Hepatic stellate cell (primary cell): ENCODE measurements at places on chromosomes 11 and 22.

DNA sequence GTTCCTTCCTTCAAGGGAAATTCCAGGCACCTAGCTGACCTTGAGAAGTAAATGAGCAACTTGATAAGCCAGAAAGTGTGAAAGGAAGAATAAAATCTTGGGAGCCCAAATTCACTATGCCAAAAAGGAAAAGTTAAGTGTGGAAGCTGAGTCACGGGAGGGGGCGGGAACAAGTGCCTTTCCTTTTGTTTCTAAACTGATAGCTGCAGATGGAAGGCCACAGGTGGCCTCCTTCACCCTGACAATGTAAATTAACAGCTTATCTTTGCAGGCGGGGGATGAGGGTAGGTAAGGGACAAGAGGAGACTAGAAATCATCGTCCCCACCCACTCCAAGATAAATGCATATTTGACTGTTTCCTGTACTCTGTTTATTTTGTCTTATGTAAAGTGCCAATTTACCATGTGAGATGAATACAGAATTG is 36.4 kb upstream of the TREH start:
- DNase-seq, result no peak

DNA sequence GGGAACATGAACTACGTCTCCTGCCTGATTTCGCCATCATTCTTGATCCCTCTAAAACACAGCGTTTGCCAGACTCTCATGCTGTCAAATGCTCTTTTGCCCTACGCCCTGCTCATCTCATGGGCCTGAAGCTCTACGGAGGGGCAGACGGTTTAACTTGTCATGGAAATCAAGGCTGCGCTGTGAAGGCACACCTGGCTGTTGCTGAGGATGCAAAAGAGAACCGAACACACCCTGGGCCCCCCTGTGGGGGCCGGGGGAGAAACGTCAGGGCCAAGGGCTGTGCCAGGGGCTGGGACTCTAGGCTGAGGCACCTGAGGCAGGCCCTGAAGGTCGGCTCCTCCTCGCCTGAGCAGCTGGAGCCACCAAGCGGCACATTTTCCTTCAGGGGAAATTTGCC is 957.2 kb downstream of the BRD1 start:
- DNase-seq, result no peak

DNA sequence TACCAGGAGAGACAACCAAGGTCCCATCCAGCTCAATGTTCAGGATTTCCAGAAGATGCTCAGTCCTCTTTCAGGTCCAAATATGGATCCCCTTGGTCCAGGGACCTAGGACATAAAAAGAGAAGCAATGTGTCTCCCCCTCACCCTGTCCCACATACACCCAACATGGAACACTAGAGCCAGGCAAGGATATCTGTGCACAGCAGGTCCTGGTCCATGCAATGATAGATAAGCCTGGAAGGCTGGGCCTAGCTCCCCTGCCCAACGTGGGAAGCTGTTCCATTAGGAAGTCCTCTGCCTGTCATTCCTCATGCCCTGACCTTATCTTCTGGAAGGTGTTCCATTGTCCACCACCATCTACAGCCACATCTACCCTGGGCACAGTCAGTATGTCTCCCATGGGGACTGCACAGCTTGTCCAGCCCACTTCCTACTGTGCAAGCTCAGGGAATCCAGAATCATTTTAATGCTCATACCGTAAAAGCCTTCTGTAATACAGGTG is 1434.8 kb downstream of the TBC1D22A start:
- no peak for DNase-seq

GRCh38 chr22:45966320-45966894 is 10.6 kb downstream of the WNT7B start:
- no peak for DNase-seq

DNA sequence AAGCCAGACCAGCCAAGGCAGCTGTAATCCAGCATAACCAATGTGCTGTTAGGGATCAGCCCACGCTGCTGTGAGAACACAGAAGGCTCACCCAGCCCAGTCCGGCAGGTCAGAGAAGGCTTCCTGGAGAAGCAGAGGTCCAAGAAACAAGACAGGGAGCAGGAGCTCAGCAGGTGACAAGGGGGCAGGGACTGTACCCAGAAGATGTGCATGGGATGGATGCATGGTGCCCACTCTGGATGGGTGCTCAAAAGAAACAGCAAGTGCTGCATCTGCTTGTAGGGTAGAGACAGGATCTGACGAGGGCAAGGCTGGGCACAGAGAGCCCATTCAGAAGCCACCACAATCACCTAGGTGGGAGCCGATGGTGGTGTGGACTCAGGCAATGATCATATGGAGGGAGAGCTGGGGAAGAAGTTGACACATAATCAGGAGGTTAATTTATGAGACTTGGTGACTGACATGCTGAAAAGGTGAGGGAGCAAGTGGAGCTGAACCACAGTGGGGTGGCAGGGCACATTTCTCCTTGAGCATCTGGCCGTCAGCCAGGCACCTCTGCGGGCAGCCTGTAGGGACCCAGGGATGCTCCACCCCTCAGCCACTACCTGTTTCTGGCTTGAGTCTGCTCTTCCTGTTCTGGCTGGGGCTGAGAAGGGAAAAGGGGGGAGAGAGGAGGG is 102.3 kb upstream of the DRD2 start:
- DNase-seq, result no peak

DNA sequence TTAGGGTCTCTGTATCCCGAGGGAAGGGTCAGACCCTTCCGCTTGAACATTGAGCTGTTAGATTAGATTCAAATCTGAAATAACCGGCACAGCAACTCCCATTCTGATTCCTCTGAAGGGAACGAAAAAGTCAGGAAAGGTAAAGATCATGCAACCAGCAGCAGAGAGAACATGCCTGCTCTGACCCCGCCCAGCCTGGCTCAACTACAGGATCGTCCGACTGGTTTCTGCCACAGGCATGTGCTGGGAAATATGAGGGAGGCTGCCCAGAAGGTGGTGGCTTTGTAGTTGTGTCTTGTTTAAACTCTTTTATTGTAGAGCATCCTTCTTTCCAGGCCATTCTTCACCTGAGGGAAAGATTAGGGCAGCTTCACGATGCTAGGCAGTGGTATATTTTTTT is 5.0 kb upstream of the MTNR1B start:
- no peak for DNase-seq

GRCh38 chr11:47923667-47924066 is 56.7 kb upstream of the PTPRJ start:
- no peak for DNase-seq

DNA sequence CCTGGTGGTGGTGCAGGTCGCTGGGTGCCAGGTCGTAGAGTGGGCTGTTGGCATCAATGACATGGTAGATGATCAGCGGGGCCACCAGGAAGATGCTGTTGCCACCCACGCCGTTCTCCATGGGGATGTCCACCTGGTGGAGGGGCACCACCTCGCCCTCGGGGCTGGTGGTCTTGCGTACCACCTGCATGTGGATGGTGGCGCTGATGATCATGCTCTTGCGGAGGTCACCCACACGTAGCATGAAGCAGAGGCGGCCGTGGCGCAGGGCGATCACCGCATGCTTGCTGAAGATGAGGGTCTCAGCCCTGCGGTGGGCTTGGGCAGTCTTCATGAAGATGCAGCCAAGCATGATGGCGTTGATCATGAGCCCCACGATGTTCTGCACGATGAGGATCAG is 1.2 kb downstream of the KCNJ11 start:
- DNase-seq, result no peak

DNA sequence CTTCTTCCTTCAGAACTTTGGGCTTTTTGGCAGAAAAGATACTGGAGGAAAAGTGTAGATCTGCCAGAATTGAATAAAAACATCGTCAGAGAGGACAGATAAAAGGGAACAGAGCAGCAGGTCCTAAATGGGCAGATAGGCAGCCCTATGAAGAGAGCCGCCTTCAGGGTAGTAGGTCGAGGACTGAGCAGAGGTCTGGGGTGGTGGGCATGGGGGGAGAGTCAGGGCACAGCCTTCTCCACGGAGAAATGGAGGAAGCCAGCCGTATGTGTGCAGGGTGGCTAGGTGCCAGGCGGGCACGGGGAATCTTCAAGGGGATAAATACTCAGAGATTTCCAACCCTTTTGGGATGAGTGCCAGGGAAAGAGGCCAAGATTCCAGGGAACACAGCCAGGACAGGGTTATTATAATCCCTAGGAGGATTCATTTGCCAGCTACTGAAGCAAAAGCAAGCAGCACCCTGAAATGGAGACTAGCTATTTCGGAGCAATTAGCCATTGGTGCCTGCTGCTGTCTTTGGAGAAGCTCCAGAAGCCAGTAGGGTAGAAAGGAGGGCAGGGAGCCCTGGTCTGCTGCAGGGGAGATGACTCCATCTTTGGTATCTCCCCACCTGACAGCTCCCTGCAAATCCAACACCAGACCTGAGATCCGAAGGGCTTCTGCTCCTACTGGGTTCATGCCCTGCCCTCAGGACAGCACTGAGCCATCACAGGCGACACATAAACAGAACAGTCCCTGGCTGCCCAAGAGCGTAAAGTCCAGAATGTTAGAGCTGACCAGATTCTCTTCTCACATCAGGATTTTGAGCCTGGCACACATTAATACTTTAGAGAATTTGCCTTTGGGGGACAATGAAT is 174.5 kb upstream of the NTM start:
- DNase-seq, result no peak

DNA sequence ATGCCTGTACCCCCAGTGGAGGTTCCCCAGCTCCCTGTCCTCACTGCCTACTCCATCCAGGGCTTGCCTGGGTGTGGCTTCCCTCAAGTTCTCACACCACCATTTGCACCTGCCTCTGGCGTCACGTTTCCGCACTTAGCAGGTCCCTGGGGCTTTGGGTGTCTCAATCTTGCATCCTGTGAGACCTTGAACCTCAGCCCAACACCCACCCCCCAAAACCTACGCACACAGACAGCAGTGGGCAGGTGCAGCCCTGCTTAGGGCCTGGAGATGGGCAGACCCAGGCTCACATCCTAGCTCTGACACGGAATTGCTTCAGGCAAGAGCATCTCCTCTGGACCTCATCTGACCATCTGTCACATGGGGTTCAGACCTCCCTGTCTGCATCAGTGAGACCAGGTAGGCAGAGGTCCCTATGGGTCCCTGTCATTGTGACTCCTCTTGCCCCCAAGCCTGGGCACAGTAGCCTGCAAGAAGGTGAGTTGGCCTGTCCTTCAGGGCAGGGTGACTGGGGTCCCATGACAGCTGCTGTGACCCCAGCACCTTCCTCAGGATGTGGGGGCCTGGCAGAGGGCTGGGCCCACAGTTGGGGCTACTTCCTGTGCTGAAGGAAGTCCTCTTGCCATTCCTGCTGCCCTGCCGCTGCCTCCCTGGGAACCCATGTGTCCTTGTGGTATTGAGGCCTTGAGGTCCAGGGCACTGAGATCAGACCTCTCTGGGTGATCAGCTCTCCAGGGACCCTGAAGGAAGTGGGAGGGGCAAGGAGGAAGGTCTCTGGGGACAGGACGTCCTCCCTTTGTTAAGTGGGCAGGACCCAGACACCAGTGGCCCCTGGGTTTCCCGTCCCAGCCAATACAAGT is 2.0 kb downstream of the SIPA1 start:
- no peak for DNase-seq

- DNase-seq, result no peak
Observed at GRCh38 chr11:122717264-122717867, 61.8 kb downstream of the UBASH3B start.

- DNase-seq, result peak; percentile 18
Observed at GRCh38 chr11:33315822-33316221, 58.6 kb downstream of the HIPK3 start.

DNA sequence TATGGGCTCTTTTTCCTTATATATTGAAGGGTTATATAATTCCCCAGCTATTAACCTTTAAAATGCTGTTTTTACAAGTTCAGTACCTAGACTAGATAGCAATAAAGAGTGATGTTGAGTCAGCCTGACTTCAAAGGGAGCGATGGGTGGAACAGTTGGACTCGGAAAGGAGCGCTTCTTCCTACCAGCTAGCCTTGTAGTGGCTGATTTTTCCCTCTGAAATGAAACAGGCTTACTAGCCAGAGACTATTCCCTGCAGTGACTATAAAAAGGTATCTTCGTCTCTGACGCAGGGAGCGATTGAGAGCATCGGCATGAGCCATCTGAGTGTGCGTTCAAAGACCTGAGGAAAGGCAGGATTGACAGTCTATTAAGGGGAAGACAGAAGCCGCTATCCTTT is 66.0 kb upstream of the GRAMD1B start:
- DNase-seq, result no peak

- DNase-seq, result no peak
Observed at GRCh38 chr11:130066338-130066737, 3.4 kb upstream of the APLP2 start.

DNA sequence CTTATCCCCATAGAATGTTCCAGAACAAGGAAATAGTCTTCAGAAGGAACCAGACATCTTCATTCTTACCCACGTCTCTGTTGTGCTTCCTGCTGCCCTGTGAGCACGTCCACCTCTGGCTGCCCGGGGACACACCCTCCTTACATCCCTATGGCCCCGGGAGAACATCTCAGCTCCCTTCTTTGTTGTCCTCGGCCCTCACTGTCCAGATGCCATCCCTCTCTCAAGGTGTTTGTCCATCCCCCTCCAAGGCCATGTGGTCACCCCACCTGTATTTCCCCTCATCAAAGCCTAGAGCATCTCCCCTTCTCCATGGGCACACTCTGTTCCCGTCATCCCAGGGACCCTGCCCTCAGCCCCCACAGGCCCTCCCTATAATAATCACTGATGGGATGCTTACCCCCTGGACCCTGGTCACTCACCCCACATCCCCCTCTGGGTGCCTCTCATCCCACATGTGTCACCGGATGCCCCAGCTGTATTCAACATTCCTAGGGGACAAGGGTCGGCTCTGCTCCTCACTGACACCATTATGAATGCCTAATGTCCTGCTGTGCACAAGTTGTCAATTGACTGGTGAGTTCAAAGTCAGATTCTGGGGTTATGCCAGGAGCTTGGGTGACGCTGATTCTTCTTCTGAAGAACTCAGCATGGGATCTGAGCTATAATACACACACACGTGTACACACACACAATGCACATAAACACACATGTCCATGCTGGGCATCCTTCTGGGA is 28.8 kb downstream of the IGLL5 start:
- DNase-seq, result no peak

DNA sequence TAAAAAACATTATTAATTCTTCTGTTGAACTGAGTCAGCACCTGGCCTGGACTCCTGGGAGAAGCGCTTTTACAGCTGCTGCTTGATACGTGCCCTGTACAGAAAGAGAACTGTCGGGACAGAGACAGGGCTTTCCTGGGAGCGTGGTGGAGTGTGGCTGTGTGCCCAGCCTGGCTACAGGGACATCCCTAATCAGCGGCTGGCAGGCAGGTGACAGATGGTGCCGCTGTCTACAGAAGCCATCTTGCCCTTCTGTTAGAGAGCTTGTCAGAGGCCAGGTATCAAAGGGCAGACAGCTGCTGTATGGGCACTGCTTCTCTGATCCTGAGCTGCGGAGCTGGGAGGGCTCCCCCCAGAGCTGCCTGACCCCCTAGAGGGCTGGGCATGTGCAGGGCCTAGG is 361.8 kb downstream of the TENM4 start:
- no peak for DNase-seq

- no peak for DNase-seq
Observed at GRCh38 chr11:111322534-111322933, 24.2 kb downstream of the POU2AF3 start.

GRCh38 chr11:13376838-13377237 is 86.2 kb downstream of the BTBD10 start:
- DNase-seq, result no peak

- DNase-seq, result no peak
Observed at GRCh38 chr11:3970108-3970507, 114.6 kb downstream of the STIM1 start.
